Stimulated activated CD4-positive, alpha-beta T cell treated with anti-CD3 and anti-CD28 coated beads, Interleukin-12 subunit alpha, Interleukin-12 subunit beta, amount 100 ng/mL, for 4 hours (primary cell): ENCODE measurements at places on chromosomes 7 and 10.

- DNase-seq, result no peak
Observed at GRCh38 chr7:159083698-159084068, 61.0 kb downstream of the VIPR2 start.

DNA sequence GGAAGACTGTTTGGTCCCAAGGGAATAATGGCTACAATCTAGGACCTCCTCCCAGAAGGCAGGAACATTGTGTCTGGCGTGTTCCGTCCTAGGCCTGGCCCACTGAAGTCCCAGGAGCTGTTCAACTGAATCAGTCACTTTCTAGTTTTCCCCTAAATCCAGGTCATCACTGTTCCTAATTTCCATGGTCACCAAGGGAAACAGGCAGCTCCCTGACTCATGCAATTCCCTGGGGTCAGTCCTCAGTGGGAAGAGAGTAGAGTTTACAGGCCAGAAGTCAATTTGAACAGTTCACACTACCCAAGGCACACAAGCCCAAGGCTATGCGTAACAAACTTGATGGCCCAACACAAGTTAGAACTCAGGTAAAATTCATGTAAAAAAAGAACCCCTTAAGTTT is 44.0 kb downstream of the CREB3L2 start:
- DNase-seq, result no peak

DNA sequence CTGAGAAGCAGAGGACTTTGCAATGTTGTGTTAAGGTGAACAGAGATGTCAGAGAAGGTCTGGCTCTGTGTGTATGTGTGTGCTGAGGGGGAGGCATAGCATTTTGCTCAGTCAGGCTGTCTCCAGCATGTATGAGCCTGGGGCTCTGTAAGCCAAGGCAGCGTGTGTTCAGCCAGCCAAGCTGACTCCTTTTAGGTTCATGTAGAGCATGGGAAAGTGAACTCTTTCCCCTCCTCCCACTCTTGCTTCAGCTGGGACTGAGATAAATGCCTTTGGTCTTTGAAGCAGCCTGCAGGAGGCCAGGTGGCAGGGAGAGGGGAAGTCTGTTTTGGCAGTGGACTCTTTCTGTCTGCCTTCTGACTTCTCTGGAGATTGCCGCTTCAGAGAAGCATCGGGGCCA is 3.8 kb downstream of the SFXN2 start:
- no peak for DNase-seq

GRCh38 chr10:35577926-35578617 is 27.1 kb upstream of the GJD4 start:
- no peak for DNase-seq

- no peak for DNase-seq
Observed at GRCh38 chr7:108164342-108164741, 34.2 kb upstream of the LAMB4 start.

GRCh38 chr7:39355664-39356063 is 210.5 kb upstream of the YAE1 start:
- no peak for DNase-seq

GRCh38 chr7:32069116-32069650 is 1.0 kb downstream of the PDE1C start:
- DNase-seq, result no peak

- no peak for DNase-seq
Observed at GRCh38 chr10:77261146-77261545, 376.5 kb downstream of the KCNMA1 start.

DNA sequence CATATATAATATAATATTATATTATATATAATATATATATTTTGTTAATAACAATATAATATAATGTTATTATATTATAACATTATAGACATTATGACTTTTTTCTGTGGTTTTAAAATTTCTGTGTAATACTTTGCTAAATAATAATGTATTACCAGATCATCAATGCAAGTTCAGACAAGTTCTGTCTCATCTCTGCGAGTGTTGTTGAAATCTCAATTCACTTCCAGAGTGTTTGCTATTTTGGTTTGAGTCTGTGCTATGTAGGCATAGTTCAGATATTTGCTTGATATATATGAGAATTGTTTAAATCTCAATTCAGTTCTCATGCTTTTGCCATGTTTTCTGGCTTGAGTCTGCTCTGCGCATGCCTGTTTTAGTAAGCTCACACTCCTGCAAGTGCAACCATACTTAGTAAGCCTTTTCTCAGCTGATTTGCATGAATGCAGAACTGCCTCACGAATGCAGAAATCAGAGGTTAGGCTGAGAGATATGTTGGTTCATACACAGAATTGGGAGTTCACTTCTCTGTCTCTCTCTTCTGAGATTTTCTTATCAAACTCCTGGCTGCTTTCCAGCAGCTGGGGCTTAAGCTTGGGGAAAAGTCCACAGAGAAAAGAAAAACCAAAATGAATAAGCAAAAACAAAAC is 830.2 kb upstream of the SORCS1 start:
- no peak for DNase-seq

DNA sequence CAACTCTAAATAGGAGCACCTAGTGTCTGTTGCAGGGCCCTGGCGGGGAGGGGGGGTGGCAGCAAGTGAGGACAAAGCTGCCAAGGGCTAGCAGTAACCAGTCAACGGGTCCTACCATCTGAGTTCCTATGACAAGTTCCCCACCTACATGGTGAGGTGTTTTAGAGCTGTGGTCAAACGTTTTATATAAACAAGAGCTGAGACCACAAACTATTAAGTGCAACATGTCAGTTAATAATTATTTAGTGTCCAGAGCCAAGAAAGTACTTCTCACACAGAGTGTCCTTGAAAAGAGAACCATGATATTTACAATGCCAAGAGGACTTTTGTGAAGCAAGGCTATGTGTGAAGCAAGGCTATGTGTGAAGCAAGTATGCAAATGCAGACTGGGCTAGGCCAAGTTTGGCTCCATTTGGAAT is 434.7 kb downstream of the TNS3 start:
- no peak for DNase-seq

DNA sequence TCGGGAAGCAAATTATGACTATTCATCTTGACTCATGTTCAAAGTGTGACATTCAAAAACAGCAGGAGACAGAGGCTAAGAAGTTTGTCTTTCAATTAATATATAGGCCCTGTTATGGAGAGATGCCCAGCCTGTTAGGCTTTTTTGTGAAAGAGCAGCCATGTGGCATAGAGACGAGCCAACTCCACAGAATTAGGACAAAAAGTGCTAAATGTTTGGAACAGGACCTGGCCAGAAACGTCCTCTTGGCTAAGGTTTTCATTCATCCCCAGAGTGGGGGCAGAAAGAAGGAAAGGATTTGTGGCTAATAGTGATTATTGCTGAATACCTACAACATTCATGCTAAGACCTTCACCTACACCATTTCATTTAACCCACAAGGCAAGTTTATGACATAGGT is 324.7 kb upstream of the NPVF start:
- no peak for DNase-seq

DNA sequence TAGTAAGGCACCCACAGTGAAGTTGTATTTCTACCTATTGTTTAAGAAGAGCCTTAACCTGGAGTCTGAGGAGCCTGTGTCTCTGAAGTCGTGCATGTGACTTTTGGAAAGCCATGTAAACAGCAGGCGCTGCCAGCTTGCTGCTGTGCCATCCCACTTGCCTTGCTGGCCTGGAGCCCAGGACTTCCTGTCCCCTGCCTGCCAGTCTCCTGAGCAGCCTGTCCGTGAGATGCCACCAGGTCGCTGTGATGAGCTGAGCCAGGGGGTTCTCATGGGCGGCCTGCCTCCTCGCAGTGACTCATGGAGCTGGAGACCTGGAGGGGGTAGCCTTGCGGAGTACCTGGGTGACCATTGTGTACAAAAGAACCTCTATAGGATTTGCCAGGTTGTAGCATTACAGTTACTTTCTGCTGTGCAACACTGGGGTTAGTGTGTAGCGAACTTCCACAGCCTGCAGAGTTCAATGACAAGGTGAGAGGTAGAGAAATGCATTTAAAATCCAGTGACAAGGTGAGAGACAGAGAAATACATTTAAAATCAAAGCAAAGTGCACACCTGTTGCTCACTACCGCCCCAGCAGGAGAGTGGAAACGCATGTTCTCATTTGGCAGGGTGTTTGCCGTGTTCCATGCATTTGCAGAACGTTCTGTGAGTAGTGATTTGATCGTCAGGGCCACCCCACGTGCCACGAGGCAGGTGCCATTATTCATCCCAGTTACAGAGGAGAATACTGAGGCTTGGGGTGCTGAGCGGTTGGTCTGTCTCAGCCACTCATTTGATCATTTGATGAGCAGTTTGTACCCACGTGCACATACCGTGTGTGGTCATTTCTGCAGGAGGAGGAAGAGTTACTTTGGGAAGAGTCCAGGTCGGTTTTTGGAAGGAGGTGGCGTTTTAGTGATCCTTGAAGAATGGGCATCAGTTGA is 36.6 kb upstream of the BHLHA15 start:
- no peak for DNase-seq

- no peak for DNase-seq
Observed at GRCh38 chr7:21948887-21949540, 3.3 kb upstream of the CDCA7L start.

DNA sequence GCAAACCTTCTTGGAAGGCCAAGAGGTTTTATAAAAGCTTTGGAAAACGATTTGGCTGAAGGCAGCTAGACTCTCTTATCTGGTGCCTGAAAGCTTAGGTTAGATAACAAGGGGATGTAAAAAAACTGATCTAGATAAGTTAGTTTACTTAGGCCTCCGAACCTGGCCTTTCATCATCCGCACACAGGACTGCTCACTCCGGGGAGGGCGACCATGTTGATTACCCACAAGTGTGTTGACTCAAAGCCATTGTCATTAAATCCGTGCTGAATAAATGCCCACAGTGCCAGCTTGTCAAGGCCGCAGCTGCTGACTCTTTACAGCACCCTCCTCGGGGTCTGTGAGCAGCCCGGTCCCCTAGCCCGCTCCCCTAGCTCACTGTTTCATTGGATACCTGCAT is 112.3 kb downstream of the ZFAND4 start:
- DNase-seq, result no peak

DNA sequence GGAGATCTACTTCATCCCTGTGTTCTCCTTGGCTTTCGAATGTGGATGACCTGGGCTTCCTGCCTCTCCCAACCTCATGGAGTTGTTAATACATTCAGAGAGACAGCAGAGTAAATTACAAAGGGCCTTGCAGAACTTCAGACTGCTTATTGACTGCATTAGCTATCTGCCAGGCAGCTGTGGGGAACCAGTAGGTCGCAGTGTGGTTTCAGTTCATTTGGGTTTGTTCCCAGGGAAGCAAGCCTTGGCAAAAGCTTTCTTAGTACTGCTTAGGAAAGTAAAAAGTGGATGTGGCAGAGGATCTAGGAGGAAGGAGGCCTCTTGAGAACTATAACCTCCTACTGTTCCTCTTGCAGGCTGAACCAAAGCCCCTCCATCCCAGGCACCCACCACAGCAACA is 9.2 kb downstream of the NPFFR1 start:
- no peak for DNase-seq

- no peak for DNase-seq
Observed at GRCh38 chr10:76213876-76214275, 782.5 kb downstream of the LRMDA start.

GRCh38 chr7:19410106-19410505 is 264.9 kb upstream of the FERD3L start:
- DNase-seq, result no peak

DNA sequence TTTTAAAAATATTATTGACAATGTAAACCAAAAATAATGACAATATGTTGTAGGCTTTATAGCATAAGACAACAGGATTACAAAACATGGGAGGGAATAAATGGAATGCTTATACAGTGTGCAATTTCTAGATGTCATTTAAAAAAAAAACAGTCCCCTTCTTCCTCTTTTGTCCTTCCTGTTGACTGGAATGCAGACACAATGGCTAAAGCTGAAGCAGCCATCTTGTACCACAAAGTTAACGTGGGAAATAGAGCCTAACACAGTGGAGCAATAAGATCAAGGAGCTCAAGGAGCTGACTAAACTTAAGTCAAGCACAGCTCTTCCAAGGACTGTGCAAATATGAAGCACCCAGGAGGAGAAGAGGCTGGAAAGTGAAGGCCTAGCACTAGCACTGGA is 208.1 kb downstream of the ARHGAP12 start:
- no peak for DNase-seq

- no peak for DNase-seq
Observed at GRCh38 chr10:122475100-122475499, 13.7 kb downstream of the HTRA1 start.

- DNase-seq, result no peak
Observed at GRCh38 chr10:52216852-52217251, 97.2 kb upstream of the DKK1 start.

DNA sequence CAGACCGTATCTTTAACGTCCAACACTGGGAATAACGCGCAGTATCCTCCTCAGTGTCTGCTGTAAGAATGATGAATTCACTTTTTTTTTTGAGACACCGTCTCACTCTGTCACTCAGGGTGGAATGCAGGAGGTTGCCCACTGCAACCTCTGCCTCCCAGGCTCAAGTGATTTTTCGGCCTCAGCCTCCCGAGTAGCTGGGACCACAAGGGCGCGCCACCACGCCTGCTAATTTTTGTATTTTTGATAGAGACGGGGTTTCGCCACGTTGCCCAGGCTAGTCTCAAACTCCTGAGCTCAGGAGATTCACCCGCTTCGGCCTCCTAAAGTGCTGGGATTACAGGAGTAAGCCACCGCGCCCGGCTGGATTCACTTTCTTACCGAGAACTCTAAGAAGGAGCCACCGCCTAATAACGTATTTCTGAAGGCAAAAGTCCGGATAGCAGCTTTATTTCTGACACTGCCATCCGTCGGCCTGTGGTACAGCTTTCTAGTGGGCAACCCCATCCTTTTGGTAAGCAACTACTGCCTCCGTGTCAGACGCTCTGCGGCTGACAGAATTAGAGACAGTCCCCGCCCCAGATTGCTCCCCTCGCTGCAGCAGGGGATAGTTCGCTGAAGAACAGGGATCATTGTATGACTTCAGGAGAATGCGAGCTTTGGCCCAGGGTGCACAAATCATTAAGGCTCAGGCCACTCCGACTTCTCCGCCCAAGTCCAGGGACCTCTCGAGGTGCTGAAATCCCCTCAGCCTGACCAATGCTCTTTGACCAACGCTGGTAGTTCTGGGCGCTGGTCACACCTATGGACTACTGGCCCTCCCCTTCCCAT is 662 bp downstream of the POLR3A start:
- DNase-seq, result no peak

DNA sequence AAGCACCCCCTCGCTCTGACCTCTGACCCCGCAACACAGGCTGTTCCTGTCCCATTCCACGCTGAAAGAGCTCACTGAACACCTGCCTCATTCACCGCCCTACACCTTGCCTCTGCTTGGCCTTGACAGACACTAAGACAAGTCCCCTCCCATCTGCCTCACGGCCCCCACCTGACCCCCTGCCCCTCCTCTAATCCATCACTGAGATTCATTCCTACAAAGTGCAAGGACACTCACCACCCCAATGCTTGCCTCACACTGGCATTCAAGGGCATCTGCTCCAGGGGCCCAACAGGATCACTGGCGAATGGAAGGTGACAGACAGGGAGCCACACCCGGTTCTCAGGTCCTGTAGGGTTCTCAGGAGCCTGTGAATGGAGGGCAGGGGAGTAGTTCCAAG is 68.1 kb upstream of the NANOS1 start:
- DNase-seq, result no peak

- no peak for DNase-seq
Observed at GRCh38 chr10:100436255-100436654, 26.6 kb upstream of the WNT8B start.
